ENCODE measurements at places on chromosomes 4 and X.
A peak's percentile ranks its signal among the peaks of the same experiment; 100 is the strongest.

DNA sequence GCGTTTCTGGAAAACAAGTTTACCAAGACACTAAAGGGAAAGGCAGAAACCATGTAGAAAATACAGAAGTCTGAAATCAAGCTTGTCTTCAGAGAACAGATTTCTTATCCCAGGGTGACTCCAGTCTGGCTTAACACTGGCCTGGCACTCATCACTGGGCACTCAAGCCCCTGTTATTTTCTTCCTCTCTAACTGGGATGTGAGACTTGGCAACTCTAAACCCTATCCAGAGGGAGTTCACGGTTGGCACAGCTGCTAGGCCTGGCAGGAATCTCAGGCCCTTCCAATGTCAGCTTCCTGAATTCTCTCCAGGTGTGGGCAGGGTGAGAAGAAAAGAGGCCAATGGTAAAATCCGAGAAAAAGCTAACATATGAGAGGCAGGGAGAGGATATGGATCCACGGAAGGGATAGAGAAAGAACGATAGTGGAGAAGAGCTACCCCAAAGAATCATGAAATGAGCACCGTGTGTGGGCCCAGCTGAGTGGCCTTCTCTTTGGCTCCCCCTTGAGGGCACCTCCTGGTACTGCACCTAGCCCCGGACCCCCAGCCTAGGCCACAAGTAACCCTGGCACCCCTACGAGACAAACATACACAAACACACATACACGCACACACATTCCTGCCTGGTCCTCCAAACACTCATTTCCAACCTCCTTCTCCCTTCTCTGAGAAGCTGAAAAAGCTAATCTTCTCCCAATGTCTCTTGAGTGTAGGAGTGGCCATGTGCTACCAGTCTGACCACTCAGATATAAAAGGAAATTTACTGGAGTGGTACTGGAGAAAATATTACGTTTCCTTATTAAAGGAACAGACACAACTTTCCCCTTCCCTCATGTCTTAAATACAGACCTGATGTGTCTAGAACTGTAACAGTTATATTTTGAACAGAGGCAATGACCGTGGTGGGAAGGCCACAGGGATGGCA, 16.6 kb upstream of the PTCHD1 start:
- peak; percentile 48 for DNase-seq

DNA sequence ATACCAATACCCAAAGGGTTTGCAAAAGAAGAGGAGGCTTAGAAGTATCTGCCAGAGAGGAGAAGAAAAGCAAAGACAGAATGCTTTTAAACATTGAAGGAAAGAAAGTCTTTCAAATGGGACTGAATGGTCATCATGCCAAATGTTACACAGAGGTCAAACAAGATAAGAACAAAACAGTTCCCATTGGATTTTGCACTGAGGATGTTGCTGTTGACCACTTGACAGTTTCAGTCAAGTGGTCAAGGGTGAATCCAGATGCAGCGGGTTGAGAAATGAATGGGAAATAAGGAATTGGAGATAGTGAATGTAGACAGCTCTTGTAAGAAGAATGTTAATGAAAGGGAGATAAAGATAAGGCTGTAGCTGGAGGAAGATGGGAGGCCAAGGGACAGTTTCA, 64.8 kb upstream of the FGG start:
- no peak for DNase-seq

GRCh38 chr4:109708990-109709389, 5.7 kb upstream of the CASP6 start:
- DNase-seq = no peak

- no peak for DNase-seq
Measured at GRCh38 chr4:164894702-164895101, 17.7 kb downstream of the APELA start.

DNA sequence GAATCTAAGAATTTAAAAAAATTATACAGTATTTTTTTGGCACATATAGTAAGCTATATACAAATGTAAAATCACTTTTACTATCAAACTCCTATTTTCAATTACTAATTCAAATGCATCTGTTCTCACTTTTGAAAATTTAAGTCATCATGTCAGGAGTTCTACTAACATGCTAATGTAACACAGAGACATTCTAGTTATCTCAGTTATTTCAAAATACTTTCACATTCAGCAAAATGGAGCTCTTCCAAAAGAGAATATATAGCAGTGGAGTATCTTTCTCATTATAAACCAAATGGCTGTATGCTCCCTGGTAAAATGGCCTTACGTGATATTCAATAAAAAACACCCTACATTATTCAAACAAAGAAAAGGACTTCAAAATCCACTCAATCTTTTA, 42.3 kb downstream of the RFC1 start:
- DNase-seq = no peak

GRCh38 chr4:41930139-41930831, 4.9 kb upstream of the TMEM33 start:
- DNase-seq = peak; percentile 35

DNA sequence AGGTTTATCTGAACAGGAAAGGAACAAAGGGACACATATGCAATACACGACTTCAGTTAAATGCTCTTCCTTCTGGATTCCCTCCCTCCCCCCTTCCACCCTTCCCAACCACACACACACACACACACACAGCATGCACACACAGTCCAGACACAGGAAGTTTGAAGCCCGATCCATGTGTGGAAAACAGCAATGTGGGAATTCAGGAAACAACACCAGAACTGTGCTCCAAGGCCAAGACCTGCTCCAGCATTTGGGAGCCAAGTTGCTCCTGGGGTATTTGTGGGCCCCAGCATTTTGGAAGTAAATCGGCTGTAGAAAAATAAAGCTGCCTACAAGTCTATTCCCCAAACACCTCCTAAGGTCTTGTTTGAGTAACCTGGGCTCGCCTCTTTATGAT, 5.6 kb upstream of the AMOT start:
- DNase-seq = no peak

- no peak for DNase-seq
Measured at GRCh38 chr4:42391355-42391664, 6.0 kb upstream of the SHISA3 start.

DNA sequence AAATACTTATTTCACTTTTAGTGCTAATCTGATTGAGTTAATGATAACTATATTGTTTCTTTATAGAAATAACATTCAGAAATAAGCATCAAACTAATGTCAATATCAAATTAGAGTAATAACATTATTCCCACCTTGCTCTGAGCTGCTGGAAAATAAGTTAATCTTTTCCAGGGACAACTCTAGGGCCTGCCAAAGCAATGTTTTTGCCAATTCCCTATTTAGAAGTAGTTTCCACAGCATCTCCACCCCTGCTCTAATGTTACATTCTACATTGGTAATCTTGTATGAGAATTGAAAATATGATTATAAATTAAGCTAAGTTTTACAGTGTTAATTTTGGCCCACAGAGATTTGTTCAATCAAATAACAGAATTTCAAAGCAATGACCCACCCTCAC, 68.3 kb downstream of the REELD1 start:
- DNase-seq = no peak

DNA sequence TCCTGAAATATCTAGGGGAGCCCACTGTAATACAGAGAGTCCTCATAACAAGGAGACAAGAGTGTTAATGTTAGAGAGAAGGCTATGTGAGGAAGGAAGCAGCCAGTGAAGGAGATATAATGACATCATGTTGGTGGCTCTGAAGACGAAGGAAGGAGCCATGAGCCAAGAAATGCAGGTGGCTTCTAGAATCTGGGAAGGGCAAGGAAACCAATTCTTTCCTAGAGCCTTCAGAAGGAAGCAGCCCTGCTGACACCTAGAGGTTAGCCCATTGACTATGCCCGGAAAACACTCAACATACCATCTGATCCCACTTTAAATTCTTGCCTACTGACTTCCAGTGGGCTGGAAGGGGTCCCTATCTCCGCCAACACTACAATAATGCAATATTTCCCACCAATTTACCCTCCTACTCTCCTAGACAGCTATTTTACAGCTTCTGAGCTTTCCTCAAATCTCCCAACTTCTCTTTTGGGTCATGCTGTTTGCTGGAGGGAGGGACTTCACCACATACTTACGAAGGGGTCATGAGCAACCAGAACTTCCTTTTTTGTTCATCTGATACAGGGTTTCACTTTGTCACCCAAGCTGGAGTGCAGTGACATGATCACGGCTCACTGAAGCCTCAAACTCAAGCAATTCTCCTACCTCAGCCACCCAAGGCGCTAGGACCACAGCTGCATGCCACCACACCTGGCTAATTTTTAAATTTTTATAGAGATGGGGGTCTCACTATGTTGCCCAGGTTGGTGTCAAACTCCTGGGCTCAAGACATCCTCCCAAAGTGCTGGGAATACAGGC, 25.2 kb upstream of the G3BP2 start:
- DNase-seq = no peak

DNA sequence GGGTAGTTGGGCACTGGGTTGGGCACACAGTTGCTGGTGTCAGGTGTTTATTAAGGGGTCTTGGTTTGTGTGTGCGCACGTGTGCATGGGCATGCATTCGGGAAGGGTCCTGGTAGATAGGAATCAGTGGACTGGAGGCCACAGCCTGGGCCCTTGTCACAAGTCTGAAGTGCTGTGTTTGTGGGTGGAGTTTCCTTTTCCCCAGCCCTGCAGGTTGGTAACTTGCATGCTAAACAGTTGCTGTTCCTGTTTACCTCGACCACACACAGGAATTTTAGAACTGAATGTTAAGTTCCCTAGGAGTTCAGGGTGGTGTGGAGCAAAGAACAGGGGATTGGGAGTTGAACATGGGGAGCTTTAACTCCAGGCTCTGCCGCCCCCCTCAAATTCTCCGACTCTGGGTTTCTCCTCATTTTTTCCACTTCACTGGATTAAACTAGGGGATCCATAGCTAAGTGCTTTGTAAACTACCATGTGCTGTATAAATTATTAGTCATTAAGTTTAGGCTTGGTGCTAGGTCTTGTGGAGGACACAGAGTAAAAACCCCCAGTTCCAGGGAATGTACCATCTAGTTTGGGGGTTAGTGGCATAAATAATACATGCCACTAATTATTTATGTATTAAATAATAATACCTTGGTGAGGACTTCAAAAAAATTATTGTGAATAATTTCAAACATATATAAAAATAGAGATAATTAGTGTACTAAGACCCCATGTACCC, 49.0 kb downstream of the STARD8 start:
- DNase-seq = no peak

GRCh38 chrX:7263961-7264360, 116.0 kb upstream of the PUDP start:
- DNase-seq = no peak

- peak; percentile 49 for DNase-seq
Measured at GRCh38 chr4:139913398-139913990, 240.5 kb downstream of the MAML3 start.

- peak; percentile 54 for DNase-seq
Measured at GRCh38 chr4:6362896-6363295, 93.2 kb downstream of the WFS1 start.

DNA sequence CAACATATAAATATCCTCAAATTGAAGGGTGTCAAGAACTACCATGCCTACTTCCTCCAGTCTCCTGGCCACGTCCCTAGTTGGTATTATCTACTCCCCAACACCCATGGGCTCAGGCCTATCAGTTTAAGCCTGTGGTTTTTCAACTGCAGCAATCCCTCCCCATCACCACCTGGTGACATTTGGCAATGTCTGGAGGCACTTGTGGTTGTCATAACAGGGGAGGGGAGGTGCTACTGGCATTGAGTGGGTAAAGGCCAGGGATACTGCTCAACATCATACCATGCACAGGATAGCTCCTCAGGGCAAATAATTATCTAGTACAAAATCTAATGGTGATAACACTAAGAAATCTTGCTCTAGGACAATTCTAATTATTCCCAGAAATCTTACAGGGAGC, 95.3 kb downstream of the COMMD8 start:
- no peak for DNase-seq

- no peak for DNase-seq
Measured at GRCh38 chrX:46792810-46793188, 33.9 kb upstream of the SLC9A7 start.

- no peak for DNase-seq
Measured at GRCh38 chr4:78205591-78205990, 148.5 kb downstream of the FRAS1 start.

- no peak for DNase-seq
Measured at GRCh38 chrX:71928856-71929255, 18.2 kb downstream of the NHSL2 start.

GRCh38 chr4:145879598-145879997, 59.0 kb downstream of the ZNF827 start:
- no peak for DNase-seq

- peak; percentile 54 for DNase-seq
Measured at GRCh38 chr4:95362906-95363558, 185.7 kb downstream of the UNC5C start.
